ENCODE measurements at places on chromosomes 5 and 9. TPM values are rescaled to one million over a fixed set of nuclear protein-coding genes. Genes with fewer than 3 reads are reported as not detected.

The LCN1 gene
- not detected for total RNA-seq

DNA sequence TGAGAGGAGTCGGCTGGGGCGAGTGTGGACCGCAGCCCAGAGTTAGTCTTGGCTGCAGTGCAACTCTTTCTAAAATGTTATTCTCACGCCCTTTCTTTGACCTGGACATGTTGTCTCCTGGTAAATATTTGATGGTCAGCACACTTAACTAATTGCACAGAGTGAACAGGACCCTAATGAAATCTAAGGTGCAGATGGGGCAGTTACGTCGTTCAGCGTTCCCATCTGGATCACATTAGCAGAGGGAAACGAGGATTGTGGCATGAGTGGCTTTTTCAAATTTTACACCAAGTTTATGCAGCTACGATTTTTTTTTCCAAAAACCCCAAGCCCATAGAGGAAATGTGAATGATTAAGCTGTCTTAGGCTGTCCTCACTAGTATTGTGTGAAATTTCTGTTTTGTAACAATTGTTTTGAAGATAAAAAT is 483 bp downstream of the C9orf85 start:
- no peak for DNase-seq

DNA sequence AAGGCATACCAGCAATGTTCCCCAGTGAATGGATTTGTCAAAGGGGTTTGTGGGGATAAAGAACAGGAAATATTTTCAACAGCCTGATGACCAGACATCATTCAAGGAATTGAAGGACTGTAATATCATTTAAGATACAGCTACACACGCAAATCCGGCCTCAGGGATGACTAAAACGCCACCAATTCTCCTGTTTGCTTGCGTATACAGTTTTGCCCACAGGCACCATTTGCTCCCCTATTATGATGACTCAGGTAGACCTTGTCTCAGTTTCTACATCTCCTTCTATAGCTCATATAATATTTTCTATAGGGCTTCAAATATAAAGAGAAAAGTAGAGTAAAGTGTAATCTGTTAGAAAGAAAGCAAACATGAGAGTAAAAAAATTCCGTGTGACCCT is 29.7 kb upstream of the ITGA1 start:
- DNase-seq: no peak

GRCh38 chr5:113255105-113255504 is 179.7 kb downstream of the TSSK1B start:
- no peak for DNase-seq

DNA sequence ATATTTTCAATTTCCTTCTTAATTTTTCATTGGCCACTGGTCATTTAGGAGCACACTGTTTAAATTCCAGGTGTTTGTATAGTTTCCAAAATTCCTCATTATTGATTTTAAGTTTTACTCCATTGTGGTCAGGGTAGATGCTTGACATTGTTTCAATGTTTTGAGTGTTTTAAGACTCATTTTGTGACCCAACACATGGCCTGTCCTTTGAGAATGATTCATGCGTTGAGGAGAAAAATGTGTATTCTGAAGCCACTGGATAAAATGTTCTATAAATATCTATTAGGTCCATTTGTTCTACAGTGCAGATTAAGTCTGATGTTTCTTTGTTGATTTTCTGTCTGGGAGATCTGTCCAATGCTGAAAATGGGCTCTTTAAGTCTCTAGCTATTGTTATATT is 24.4 kb upstream of the FNIP1 start:
- no peak for DNase-seq

GRCh38 chr5:169663537-169663936 is 26.5 kb downstream of the DOCK2 start:
- no peak for DNase-seq

The IL4 gene
- total RNA-seq: 6.8 TPM

GRCh38 chr5:122870219-122870856 is 24.9 kb downstream of the SNX24 start:
- no peak for DNase-seq

The UQCRQ gene
- 615 TPM for total RNA-seq

DNA sequence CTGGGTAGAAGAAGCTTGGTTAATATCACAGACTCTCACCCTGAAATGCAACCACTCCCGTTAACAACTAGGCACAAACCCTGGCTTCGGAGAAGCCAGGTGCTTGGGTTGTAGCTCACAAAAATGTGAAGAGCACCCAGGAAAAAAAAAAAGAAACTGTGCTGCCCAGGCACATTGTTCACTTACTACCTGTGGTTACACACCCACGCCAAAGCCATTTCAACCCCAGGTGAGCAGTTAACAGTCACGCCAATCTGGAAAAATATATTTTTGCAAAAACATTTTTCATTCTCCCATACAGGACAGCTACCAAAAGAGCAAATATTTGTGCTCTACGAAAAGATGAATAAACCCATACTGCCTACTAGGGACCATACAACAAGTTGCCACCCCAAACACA is 49.2 kb downstream of the SIL1 start:
- no peak for DNase-seq

DNA sequence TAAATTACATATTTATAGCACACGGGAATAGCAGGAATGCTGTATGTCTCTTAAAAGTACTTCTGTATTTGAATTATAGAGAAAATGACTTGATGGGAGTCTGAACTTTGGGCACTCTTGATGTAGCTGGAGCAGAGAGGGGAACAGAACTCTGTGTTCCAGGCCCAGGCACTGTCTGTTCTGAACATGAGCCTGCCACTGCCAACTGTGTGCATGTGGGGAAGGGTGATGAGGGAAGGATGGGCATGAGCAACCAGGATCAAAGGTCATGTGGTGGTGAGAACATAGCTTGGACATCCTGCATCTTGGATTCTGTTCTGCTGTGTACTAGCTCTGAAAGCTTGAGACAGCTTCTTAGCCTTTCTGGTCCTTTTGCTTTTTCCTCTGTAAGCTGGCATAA is 16.4 kb upstream of the ZBED3 start:
- DNase-seq: no peak

The SLC25A2 gene
- total RNA-seq: 0.35 TPM

GRCh38 chr5:135207866-135208265 is 173.8 kb upstream of the PITX1 start:
- no peak for DNase-seq

The KLF4 gene
- 0.37 TPM for total RNA-seq

DNA sequence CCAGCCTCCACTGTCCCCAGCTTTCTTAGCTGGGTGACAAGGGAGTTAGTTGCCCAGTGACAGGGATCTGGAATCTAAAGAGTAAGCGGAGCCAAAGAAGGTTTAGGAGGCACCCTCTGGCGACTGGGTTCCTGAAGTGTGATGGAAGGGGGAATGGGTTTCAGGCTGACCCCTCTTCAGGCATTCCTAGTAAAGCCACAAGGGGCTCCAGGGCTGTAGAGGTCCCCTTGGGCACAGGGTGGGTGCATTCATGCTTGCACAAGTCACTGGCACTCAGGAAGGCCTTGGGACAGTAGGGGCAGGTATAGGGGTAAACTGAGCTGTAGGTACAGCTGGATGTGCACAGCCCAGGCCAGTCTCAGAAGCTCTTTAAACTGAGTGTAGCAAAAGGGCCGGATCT is 74.2 kb downstream of the CPLANE1 start:
- no peak for DNase-seq

The GPBP1 gene
- 77.7 TPM for total RNA-seq

The PCAT7 gene
- total RNA-seq: not detected

The F12 gene
- 9.2 TPM for total RNA-seq

The CFAP77 gene
- total RNA-seq: not detected
